ENCODE measurements at places on chromosomes 12 and 14.

- DNase-seq = no peak
These were observed 45.5 kb downstream of the RIC8B start for GRCh38 chr12:106819991-106820390.

DNA sequence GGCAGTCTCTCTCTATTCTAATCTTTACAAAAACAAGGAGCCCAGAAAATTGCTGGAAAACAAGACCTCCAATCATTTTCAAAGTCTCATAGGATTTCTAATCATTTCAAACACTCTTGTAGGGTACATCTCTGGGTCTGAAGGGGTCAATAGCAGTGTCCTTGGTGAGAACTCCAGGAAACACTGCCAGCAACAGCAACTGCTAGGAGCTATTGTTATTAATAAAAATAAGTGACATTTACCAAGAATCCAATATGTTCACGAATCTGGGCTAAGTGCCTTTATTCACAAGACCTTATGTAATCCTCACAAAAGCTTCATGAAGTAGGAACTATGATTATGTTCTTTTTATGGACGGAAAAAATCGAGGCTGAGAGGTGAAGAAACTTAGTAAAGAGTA is 72.8 kb downstream of the TTC7B start:
- no peak for DNase-seq

- DNase-seq = no peak
These were observed 174.2 kb upstream of the SLC38A2 start for GRCh38 chr12:46546634-46547273.

DNA sequence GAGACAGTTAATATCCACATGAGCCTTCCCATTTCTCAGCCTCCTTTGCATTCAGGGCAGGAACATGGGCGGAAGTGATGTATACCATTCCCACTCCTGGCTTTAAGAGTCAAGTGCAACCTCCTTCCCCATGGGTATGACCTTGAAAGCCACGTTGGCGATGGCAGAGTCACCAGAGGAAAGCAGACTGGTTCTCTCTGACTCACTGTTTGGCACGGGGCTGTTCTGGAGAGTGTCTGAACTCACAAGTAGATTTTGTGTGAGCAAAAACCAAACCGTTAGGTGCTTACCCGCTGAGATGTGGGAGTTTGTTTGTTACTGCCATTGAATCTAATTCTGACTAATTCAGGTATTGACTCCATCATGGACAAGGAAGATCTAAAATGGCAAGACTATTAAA is 36.7 kb upstream of the PZP start:
- no peak for DNase-seq

DNA sequence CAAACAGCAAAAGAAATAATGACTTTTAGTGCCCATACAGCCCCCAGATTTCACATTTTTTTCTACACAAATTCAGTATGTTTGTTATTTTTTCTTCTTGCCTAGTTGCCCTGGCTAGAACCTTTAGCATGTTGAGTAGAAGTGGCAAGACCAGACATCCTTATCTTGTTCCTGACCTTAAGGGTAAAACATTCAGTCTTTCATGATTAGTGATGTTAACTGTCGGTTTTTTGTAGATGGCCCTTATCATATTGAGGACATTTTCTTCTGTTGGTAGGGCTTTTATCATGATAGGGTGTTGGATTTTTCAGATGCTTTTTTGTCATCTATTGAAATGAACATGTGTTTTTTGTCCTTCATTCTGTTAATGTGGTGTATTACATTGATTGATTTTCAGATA is 17.1 kb downstream of the IRAK3 start:
- no peak for DNase-seq

DNA sequence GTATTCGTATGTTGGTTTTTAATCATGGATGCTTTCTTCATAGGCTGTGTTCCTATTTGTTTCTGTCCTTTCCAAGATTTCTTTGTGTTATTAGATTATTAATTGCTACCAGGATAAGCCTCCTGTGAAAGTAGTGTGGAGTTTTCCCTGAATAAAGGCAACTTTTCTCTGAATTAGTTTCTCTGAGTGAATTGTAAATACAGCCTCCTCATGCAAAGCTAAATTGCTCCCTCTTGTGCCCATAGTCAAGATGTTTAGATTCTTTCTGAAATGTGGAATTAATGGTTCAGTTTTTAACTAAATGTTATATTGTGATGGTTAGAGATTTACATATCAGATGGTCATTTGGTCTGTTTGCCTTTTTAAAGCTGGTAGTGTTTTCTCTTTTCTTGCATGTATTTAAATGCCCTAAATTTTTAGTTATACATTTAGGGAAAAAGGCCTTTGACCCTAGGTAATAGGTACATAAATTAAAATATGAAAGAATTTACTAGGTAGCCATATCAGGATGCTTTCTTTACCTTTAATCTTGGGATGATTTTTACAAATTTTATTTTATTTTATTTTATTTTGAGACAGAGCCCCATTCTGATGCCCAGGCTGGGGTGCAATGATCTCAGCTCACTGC is 8.9 kb downstream of the APAF1 start:
- DNase-seq = no peak

GRCh38 chr12:6735448-6736191 is 11.8 kb downstream of the COPS7A start:
- peak; percentile 32 for DNase-seq

DNA sequence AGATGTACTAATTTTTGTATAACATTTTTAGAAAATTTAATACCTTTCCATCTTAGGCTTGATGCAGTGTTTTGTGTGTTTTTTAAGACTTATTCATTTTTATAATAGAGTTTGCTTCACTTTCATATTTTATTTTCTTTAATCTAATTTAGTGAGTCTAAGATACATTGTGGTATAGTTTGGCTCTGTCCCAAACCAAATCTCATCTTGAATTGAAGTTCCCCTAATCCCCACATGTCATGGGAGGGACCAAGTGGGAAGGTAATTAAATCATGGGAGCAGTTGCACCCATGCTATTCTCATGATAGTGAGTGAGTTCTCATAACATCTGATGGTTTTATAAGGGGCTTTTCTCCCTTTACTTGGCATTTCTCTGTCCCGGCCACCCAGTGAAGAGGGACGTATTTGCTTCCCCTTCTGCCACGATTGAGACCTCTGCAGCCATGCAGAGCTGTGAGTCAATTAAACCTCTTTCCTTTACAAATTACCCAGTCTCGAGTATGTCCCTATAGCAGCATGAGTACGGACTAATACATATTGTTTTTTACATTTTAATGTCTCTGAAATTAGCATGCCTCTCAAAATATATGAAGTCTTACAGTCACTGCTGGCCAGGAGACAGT is 34.9 kb downstream of the GABARAPL1 start:
- DNase-seq = no peak

DNA sequence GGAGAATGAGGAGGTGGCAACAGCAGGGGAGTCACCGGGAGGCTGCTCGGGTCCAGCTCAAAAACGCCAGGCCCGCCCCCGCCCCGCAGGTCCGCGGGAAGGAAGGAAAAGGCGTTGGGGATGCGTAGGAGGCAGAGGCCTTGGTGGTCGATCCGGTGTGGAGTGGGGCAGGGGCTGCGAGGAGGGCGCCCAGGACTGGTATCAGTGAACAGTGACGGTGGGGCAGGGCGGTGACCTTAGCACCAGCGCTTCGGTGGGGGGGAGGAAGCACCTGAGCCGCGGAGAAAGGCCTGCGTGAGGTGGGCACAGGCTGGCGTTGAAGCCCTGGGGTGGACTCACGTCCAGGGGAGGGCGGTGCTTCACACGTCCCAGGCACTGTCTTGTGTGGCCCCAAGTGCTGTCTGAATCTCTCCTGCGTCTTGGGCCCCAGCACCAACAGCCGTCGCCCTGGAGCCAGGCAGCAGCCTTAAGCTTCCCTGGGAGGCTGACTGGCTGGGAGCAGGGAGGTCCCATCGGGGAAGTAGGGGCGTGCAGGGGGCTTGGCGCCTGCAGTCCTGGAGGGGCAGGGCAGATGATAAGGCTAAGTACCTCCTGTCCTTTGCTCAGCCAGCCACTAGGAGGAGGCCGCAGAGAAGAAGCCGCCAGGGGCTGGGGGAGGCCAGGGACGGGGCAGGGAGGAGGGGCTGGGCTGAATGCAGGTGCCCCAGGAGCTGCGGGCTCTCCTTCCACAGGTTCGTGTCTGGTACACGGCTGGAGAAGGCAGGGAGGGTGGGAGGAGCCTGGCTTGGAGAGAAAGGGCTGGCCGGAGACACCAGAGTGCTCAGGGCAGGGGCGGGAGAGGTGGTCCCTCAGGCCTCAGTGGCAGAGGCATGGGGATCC is 26.5 kb downstream of the ZBTB42 start:
- peak; percentile 55 for DNase-seq

- DNase-seq = no peak
These were observed 873.5 kb downstream of the DIO2 start for GRCh38 chr14:79337761-79338160.

GRCh38 chr12:110699591-110700445 is 10.9 kb upstream of the HVCN1 start:
- no peak for DNase-seq
